ENCODE measurements at places on chromosomes 7 and 10. TPM values are rescaled to one million over a fixed set of nuclear protein-coding genes. Genes with fewer than 3 reads are reported as not detected.

The AUTS2 gene
- total RNA-seq = 2.7 TPM

The PNLIPRP3 gene
- total RNA-seq = not detected

The FIGNL1 gene
- 45.4 TPM for total RNA-seq

The AGAP3 gene
- total RNA-seq = 58.0 TPM

The LRIT1 gene
- total RNA-seq = not detected

The LIPJ gene
- total RNA-seq = not detected

The WNT8B gene
- 0.24 TPM for total RNA-seq

The RBP3 gene
- total RNA-seq = not detected

The FEZF1 gene
- total RNA-seq = not detected

The CLEC5A gene
- not detected for total RNA-seq

The PLAC9 gene
- total RNA-seq = not detected

The C10orf62 gene
- not detected for total RNA-seq

The LLCFC1 gene
- total RNA-seq = not detected

The MTERF1 gene
- 19.3 TPM for total RNA-seq

The TAS2R4 gene
- 0.78 TPM for total RNA-seq

The TMEM243 gene
- 49.2 TPM for total RNA-seq

The CABCOCO1 gene
- total RNA-seq = not detected

The ABCA13 gene
- not detected for total RNA-seq

The ADRA2A gene
- not detected for total RNA-seq

The PTPRN2 gene
- 0.47 TPM for total RNA-seq

The PIK3CG gene
- 38.7 TPM for total RNA-seq

The AMPH gene
- not detected for total RNA-seq

The HKDC1 gene
- 0.05 TPM for total RNA-seq

The PRLHR gene
- total RNA-seq = not detected

The PALS2 gene
- 34.9 TPM for total RNA-seq

The ASAH2 gene
- total RNA-seq = 5.4 TPM

The SMNDC1 gene
- total RNA-seq = 47.8 TPM

The DGKI gene
- 30.2 TPM for total RNA-seq

The NODAL gene
- not detected for total RNA-seq

The MSMB gene
- total RNA-seq = not detected

The PRF1 gene
- total RNA-seq = 103 TPM

The PPP1R17 gene
- total RNA-seq = not detected

The TRPV5 gene
- total RNA-seq = not detected
